ENCODE measurements at places on chromosomes 7 and 10. TPM values are rescaled to one million over a fixed set of nuclear protein-coding genes. Genes with fewer than 3 reads are reported as not detected.
A peak's percentile ranks its signal among the peaks of the same experiment; 100 is the strongest.

Gene NXPH1
- total RNA-seq, result 24.4 TPM

DNA sequence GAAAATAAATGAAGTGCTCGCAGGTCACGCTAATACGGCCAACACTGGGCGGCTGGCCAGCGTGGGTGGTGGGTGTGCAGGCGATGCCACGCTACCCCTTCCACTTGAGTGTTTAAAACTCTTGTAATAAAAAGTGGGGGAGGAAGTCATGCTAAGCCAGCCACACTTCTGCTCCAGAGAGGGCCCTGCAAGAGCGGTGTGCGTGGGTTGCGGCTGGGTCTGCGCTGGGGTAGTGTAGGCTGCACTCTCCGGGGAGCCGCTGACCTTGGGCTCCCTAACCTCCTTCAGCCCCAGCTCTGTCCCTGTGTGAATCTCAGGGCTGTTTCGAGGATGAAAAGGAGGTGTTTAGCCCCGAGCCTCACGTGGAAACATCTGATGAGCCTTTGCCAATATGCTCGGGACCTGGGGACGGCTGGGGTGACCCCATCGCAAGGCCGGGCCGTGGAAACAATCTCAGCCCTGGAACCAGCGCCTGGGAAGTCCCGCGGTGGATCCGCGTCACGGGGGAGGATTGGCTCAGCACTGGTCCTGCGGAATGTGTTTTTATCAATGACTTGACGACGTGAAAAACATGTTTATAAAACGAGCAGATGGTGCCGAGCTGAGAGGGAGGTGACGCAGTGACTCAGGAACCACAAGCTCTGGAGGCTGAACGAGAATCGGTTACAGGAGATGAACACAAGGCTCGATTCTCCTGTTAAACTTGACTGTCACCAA, 278.5 kb downstream of the DNAJB6 start:
- no peaks in the 10 kb centered on the region for H3K36me3 ChIP-seq
- H3K27me3 ChIP-seq, result no peaks in the 10 kb centered on the region
- H3K27ac ChIP-seq, result no peak overlapping the region
- peaks cover 4% of the 10 kb centered on the region for H3K4me1 ChIP-seq

DNA sequence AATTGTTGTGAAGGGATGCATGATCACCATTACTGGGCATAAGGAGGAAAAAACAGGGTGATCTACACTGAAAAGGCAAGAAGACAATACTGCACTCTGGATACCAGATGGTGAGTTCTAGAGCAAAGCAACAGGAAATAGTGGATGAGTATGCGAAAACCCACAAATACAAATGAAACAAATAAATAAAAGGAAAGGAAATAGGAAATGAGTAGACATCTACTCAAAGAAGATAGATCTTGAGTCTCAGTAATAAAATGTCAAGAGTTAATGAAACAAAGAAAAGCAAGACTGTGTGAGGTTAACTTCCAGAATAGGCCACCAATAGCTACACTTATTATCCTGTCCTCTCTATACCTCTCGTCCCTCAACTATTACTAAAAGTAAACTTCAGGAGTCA, 11.7 kb downstream of the ORC5 start:
- H3K4me1 ChIP-seq, result no peaks in the 10 kb centered on the region
- no peaks in the 10 kb centered on the region for H3K27me3 ChIP-seq

DNA sequence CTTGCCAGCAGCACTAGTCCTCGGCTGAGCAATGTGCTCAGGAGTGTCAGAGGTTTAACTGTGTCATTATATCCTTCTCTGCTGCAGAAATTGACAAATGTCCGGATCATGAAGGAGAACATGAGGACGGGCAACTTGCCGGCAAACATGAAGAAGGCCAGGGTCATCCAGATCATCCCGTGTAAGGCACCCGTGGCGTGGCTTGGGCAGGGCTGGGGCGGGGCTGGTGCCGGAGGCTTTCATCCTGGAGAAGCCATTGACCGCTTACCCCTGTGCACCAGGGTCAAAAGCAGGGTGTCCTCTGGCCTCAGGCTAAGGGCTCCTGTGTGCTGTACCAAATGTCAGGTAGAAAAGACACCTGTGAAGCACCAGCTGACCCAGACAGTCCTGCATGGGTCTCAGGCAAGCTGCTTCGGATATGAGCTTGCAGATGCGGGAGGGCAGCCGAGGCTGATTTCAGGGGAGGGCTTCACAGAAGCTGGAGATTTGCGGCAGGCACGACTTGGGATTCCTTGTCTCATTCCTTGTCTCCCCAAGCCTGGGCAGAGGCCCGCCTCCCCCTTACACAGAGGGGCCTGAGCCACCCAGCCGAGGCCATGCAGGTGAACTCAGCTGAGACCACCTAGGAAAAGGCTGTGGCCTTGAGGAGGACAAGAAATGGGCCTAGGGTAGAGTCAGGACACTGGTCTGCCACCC, 55.4 kb downstream of the MKI67 start:
- no peaks in the 10 kb centered on the region for H3K27me3 ChIP-seq
- H3K27ac ChIP-seq, result no peak overlapping the region
- no peak overlapping the region for H3K4me3 ChIP-seq

DNA sequence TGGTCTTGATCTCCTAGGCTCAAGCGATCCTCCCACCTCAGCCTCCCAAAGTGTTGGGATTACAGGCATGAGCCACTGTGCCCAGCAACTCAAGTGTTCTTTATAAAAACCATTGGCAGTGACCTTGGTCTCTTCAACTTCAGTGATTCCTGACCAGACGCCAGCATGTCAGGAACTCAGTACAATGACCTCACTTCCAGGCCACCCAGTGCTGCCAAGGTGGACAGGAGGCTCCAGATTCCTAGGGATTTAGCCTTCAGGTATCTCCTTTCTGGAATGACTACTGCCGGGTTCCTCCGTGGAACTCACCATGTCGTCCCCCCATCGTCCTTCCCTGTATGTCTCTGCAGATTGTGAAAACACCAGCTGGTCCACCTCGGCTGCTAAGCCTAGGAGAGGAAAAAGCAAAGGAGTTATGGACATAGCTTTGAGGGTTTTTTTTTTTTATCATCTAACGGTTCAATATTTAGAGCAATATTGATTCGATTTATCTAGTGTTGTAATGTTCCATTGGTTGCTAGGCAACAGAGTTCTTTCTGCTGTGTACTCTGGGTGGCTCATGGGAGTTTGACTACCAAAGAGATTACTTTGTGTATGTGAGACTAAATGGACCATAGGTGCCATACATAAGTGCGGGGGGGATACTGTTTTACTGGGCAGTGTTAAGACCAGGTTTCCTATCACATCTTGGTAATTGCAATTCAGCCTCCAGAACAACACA, 425.8 kb upstream of the AUTS2 start:
- H3K36me3 ChIP-seq, result no peaks in the 10 kb centered on the region
- H3K27ac ChIP-seq, result no peak overlapping the region
- H3K4me3 ChIP-seq, result no peak overlapping the region
- no peak for DNase-seq
- no peaks in the 10 kb centered on the region for H3K4me1 ChIP-seq

DNA sequence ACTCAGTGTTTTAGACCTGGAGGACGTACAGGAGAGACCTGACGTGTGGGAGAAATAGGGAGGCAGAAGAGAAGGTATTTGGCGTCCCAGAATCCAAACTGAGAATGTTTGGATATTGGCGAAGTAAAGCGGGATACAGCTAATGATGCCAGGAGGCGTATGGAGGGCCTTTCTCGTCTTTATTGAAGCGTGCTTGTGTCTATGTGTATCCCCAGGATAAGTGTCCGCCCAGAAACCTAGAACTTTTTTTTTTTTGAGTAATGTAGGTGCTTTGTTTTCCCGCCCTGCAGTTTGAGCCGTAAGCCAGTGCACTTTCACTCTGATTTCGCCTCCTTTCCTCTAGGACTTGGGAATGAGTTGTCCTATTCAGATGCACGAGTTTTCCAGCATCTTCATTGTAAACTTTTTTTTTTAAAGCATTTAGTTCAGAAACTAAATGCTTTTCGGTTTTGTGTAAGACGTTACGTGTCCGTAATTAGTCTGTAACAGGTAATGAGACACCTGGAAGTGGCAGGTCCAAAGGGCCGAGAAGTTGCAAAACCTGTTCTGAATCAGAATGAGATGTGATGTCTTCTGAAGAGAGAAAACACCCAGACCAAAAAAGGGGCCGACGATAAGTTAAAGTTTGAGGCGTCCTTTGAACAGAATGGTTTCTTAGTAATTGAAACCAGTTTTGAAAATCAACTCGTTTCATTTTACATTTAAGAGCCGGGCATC, 746 bp downstream of the ARL5B start:
- H3K36me3 ChIP-seq, result no peaks in the 10 kb centered on the region
- no peak for DNase-seq
- peak overlapping the region; percentile 89 for H3K4me3 ChIP-seq
- peak overlapping the region; percentile 98 for H3K27ac ChIP-seq
- H3K4me1 ChIP-seq, result peaks cover 16% of the 10 kb centered on the region
- H3K27me3 ChIP-seq, result no peaks in the 10 kb centered on the region

DNA sequence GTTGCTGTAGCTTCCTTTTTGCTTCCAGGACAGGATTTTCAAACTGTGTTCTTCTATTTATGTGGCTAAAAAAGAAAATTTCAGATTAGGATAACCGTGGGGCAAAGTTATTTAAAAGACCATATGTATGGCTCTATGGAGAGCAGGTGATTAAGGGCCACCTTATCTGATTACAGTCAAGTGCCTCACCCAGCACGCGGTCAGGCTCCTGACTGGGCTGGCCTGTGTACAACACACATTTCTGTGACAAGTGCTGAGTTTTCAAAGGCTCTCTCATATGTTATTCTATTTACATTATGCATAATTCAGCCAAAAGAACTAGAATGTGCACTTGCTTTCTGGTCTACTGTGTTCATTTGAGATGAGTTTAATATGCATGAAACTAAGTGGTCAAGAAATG, 547.4 kb downstream of the PHTF2 start:
- H3K4me3 ChIP-seq, result no peak overlapping the region
- no peaks in the 10 kb centered on the region for H3K36me3 ChIP-seq
- DNase-seq, result no peak
- H3K27me3 ChIP-seq, result no peaks in the 10 kb centered on the region
- H3K4me1 ChIP-seq, result no peaks in the 10 kb centered on the region
- no peak overlapping the region for H3K27ac ChIP-seq

All from adrenal gland (tissue), 19 donors.